ELF-1 (cell line): ENCODE measurements at places on chromosomes 7 and 10.
A peak's percentile ranks its signal among the peaks of the same experiment; 100 is the strongest.

GRCh38 chr10:43082746-43083145 lies 5.9 kb downstream of the RET start:
- no peak for DNase-seq

DNA sequence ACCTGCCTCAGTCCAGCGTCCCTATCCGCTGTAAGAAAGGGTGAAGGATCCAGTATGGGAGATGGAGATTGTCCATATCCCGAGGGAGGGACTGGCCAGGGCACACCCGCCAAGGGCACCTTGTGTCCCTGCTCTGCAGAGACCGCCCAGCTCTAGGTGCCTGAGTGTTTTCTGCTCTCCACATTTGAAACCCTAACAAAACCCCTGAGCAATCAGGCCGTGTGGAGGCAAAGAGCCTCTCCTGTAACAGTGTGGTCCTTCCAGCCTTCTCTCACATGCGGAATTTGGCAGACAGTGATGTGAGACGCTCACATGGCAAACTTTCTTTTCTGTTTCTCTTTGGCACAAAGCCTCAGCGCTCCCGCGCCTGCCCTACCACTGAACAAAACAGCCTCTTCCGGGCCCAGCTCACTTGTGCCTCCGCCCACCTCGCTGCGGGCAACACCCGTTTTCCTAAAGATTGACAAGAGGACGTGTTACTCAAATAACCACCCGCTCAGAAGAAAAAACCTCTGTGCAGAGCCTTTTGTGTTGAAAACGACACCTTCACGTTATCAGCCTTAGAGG lies 514.8 kb downstream of the DNAJB6 start:
- peak; percentile 79 for DNase-seq

DNA sequence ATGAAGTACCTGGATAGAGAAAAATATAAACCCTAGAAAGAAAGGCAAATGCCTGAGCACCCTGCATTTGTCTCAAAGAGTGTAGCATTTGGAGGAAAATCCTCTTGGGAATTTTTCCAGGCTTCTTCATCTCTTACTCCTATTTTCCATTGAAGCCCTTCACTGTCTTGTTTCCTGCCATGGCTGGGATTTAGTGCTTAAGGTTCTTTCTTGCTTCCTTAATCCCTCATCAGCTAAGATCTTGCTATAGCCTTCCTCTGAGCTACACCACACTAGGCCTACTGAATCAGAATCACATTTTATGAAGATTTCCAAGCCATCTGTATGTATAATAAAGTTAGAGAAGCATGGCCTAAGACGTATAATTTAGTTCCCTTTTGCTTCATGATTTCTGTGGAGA lies 97.5 kb upstream of the PHYHIPL start:
- DNase-seq = no peak

DNA sequence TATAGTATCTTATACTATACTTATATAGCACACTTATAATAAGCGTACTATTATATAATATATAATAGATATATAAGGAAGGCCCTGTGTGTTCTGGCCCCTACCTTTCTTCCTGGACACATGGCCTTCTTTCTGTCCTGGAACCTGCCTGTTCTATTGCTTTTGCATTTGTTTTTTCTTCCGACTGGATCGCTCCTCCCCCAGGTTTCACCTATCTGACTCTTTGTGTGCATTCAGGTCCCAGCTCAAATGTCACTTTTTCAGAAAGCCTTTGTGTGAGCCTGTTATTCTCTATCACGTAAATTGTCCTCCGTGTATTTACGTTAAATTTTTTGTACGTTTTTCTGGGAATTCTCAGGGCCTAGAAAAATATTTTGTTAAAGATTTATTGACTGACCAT lies 2.9 kb upstream of the TRIM8 start:
- no peak for DNase-seq

DNA sequence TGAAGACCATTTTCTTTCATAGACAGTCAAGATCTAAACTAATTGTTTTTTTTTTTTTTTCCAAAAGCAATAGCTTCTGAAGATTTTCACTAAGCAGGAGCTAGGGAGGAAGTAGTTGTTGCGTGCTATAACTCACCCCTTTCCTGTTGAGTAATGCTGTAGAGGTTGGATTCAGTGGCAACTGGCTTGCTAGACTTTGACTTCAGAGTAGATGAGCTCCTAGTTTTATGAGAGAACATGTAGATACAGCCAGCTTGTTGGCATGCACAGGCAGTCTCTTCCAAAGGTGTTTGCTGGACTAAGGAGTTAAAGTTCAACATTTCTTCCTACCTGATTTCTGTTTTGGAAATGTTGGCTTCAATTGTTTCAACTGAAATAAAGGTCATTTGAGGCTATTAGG lies 66.2 kb upstream of the MXI1 start:
- no peak for DNase-seq

DNA sequence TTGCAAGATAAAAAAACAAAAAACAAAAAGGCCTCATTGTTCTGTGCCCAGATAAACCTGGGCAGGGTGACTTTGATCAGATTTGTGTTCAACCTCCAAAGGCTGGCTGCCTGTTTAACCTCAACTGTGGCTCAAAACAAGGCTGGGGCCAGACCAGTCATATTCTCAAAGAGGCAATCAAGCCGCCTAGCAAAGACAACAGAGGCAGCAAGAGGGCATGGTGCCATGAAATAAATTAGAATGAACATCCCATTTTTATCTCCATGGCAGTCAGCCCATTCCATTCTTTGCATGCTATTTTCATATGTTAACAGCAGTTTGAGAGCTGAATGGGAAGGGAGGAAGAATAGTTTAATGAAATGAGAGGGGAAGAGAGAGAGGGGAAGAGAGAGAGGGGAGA lies 1150.3 kb downstream of the TYW1 start:
- DNase-seq = no peak

GRCh38 chr10:75297021-75297599 lies 61.4 kb upstream of the COMTD1 start:
- no peak for DNase-seq

- DNase-seq = no peak
Measured at GRCh38 chr10:124134251-124134893, 41.0 kb upstream of the CHST15 start.

DNA sequence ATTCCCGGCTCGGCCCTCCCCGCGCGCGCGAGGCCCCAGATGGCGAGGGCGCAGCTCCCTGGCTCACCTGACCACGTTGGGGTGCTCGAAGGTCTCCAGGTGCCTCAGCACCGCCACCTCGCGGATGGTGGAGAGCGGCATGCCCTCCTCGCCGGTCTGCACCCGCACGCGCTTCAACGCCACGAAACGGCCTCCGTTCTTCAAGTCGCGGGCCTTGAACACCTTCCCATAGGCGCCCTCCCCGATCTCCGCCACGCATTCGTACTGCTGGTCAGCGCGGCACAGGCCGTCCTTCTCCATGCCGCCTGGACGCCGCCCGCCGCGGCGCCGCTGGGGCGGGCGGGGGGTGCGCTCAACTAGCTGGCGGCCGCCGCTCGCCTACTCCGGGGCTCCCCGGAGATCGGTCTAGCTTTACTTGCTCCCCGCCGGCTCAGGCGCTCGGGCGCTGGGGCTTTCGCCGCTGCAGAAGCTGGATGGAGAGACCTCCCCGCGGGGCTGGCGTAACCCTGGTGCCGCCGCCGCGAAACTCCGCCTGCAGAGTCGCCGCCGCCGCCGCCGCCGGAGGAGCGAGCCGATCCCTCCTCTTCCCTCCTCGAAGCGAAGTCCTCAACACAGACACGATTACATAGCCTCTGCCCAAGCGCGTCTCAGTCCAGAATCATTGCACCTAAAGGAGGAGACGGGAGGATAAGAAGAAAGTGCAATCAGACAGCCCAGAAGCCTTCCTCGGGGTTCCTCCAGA lies 3.2 kb downstream of the CDK6 start:
- peak; percentile 92 for DNase-seq

- no peak for DNase-seq
Measured at GRCh38 chr7:18213652-18214051, 186.0 kb upstream of the PRPS1L1 start.

- peak; percentile 91 for DNase-seq
Measured at GRCh38 chr7:32905175-32905662, 13.7 kb upstream of the KBTBD2 start.

DNA sequence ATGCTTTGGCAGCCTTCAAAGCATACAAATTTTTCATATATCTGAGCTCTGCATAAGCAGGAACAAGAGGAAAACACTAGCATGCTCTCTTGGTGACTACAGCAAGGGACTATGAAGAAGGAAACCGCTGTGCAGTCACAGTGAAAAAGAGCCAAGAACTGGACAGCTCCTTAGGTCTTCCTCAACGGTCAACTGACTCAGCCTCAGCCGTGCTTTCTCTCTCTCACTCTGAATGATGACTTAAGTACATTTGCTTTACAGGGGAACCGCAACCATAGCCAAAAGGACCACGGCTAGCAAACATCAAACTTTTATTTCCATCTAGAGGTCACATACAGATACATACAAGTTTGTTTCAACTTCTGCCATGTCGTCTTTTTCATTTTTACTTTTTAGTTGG lies 69.9 kb downstream of the HYCC1 start:
- no peak for DNase-seq

- DNase-seq = no peak
Measured at GRCh38 chr7:127979113-127979727, 52.0 kb downstream of the LRRC4 start.

DNA sequence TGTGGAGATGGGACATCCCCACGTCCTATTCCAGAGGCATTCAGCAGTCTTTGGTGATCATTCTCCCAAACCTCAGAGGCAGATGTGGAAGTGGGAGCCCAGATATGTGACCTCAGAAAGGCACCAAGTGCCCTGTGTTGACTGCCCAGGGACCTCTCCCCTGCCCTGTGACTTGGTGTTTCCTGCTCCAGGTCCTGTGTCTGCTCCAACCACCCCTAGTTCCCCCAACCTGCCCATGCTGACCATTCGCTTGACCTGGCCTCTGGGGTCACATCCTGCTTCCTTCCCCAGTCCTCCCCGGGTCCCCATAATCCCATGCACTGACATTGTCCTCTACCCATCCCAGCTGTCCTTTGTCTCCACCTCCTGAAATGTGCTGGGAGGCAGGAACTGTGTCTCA lies 7.6 kb downstream of the CYP26A1 start:
- DNase-seq = no peak

DNA sequence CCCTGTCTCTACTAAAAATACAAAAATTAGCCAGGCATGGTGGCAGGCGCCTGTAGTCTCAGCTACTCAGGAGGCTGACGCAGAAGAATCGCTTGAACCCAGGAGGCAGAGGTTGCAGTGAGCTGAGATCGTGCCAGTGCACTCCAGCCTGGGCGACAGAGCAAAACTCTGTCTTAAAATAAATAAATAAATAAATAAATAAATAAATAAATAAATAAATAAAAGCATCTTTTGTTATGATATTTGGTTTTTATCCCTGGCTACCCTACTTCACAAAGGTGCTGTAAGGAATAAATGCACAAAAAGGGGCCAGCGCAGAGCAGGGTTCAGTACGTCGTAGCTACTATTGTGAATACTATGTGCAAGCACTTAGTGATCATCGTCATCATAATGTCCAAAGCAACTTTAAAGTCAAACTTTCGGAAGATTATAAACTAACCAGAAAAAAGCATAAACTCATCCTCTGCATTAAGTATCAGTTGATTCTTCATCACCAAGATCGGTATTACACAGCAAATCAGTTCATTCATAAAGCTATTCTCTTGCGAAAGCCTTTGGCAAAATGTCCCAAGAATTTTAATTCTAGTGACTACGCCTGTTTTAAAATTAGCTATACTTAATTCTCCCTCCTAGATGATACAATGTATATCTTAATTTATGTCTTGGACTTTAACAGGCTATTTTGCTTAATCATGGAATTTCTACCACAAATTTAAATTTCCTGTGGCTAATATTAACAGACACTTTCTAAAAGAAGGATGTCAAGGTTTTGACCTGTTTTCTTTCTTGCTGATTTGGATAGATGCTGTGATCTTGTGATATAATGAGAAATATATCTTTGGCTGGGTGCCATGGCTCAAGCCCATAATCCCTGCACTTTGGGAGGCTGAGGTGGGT lies 7.6 kb upstream of the NFE2L3 start:
- no peak for DNase-seq

- no peak for DNase-seq
Measured at GRCh38 chr7:77306231-77307067, 106.8 kb upstream of the FGL2 start.

GRCh38 chr10:85147346-85148250 lies 819.2 kb downstream of the CCSER2 start:
- DNase-seq = no peak
